ENCODE measurements at places on chromosomes 3 and 15. TPM values are rescaled to one million over a fixed set of nuclear protein-coding genes. Genes with fewer than 3 reads are reported as not detected.

Gene GOLGA8A
- 13.8 TPM for total RNA-seq

- H3K4me1 ChIP-seq: peaks cover 10% of the 10 kb centered on the region
- no peaks in the 10 kb centered on the region for H3K27me3 ChIP-seq
- no peak overlapping the region for H3K27ac ChIP-seq
- no peak overlapping the region for H3K4me3 ChIP-seq
- H3K36me3 ChIP-seq: no peaks in the 10 kb centered on the region
These were observed 38.4 kb downstream of the RFX7 start for GRCh38 chr15:56205061-56205876.

DNA sequence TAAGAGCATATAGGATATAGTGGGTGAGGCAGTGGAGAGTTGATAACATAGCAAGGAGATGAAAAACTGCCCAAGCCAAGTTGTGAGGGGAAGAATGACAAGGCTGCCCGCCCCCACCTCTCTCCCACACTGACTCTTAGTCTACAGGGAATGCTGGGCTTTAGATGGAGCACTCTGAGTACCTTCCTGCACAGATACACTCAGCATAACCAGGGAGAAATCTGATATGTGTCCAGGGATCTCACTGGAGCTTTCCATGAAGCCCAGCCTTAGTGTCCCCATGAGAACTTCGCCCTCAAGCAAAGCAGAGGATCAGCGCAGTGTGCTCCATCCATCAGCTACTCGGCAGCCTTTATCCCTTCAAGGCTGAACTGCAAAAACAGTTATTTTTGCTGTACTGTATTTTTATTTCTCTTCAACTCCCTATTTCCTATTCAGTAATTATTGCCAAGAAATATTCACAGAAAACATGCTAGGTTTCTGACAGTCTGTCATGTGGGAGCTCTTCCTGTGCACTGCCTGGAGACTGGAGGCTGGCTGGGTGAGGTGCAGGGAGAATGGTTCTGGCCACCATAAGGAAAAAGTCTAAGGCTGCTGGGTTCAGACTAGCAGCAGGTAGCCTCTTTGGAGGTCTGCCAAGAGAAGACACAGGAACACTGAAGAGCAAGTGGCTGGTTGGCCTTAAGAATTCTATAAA lies 475.2 kb upstream of the PPP2R3A start:
- no peaks in the 10 kb centered on the region for H3K27me3 ChIP-seq
- no peak overlapping the region for H3K27ac ChIP-seq
- DNase-seq: no peak
- no peaks in the 10 kb centered on the region for H3K4me1 ChIP-seq
- no peak overlapping the region for H3K4me3 ChIP-seq
- no peaks in the 10 kb centered on the region for H3K36me3 ChIP-seq

Gene GOLGA6A
- 0.09 TPM for total RNA-seq
